ENCODE measurements at places on chromosomes 1 and 21. TPM values are rescaled to one million over a fixed set of nuclear protein-coding genes. Genes with fewer than 3 reads are reported as not detected.

- no peak for DNase-seq
These were observed 22.7 kb downstream of the WNT9A start for GRCh38 chr1:227924833-227925574.

DNA sequence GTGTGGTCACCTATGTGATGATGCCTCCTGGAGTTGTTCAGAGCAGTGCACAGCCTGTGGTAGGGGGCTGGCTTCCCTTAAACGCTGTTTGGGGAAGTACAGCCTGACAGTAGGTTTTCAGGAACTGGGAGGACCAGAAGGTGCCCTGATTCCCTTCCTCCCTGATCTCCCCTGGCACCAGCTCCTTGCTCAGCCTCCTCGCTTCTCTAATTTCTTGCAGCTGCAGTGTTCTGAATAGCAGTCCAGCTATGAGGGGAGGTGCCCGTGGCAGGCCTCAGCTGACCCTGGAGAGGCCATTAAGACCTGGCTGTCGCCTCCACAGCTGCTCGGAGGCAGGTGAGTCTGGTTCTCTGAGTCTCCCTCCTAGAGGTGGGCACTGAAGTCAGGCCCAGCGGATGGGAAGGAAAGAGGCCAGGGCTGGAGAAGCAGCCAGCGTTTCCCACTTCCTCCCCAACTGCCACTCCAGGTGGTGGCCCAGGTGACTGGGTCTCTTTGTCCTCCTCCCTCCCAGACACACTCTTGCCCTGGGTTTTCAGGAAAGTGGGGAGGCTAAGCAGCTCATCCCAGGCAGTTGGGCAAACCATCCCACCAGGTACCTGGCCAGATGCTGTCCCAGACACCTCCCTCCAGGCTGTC, 52.0 kb upstream of the RPL11 start:
- DNase-seq: no peak

DNA sequence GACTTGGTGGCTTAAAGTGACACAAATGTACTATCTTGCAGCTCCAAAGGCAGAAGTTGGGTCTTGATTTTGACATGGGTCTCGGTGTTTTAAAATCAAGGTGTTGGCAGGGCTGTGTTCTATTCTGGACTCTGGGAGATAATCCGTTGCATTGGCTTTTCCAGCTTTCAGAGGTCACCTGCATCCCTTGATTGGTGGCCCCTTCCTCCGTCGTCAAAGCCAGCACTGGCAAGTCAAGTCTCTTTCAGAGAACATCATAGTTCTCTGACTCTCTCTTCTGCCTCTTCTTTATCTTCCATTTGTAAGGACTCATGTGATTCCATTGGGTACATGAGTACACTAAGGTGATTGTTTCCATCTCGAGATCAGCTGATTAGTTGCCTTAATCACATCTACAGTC, 172.1 kb downstream of the CAMTA1 start:
- DNase-seq: no peak

- no peak for DNase-seq
These were observed 11.3 kb downstream of the RWDD2B start for GRCh38 chr21:29007810-29008209.

GRCh38 chr1:35030756-35031446, 844 bp downstream of the ZMYM6 start:
- DNase-seq: peak; percentile 54

Gene CD34
- total RNA-seq: not detected

Data from HT-29 (cell line).